ENCODE measurements at places on chromosomes 1 and 21.

- DNase-seq = no peak
Measured at GRCh38 chr1:215777370-215777925, 210.3 kb downstream of the KCTD3 start.

DNA sequence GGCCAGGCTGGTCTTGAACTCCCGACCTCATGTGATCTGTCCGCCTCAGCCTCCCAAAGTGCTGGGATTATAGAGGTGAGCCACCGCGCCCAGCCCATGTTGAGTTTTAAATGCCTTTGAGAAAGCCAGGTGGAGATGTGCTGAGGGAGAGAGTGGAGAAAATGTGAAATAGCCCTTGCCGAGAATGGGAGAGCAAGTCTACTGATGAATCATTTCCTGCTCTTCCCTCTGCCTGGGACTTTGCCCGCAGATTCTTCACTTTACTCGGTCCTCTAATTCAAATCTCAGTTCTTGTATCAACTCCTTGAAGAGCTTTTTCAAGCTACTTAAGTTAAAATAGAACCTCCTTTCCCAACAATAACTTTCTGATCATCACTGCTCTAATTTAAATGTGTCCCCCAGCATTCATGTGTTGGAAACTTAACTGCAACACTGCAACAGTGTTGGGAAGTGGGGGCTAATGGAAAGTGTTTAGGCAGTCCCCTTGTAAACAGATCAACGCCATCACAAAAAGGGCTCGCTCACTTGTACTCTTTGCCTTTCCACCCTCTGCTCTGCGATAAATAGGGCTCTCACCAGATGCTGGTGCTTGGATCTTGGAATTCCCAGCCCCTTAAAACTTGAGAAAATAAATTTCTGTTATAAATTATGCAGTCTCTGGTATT is 27.8 kb downstream of the OSBPL9 start:
- no peak for DNase-seq

GRCh38 chr1:167669209-167670124 is 39.4 kb downstream of the RCSD1 start:
- DNase-seq = no peak

GRCh38 chr1:23383577-23384311 is 14.1 kb upstream of the ZNF436 start:
- DNase-seq = no peak

- DNase-seq = no peak
Measured at GRCh38 chr1:46364612-46365011, 24.0 kb downstream of the NSUN4 start.

- DNase-seq = no peak
Measured at GRCh38 chr1:200367841-200368534, 41.8 kb downstream of the ZNF281 start.

- no peak for DNase-seq
Measured at GRCh38 chr1:198811449-198811848, 172.6 kb downstream of the PTPRC start.

GRCh38 chr1:228341814-228342626 is 64.6 kb downstream of the TRIM11 start:
- DNase-seq = no peak

GRCh38 chr1:42420121-42420520 is 35.7 kb downstream of the ZMYND12 start:
- no peak for DNase-seq

DNA sequence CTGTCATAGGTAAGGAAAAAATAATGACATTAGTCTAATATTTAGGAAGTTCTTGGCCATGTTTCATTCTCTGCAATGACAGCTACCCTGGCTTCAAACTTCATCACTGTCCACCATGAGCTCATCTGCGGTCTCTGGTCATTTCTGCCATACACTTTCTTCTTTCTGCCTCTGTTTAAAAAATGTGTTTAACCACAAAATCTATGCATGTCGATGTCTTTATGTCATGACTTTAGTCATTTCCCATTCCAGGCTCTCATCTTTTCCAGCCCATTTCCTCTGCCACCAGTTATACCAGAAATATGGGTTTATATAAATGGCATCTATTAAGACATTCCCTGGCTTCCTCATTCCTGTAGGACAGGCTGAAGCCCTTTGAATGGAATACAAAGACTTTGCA is 68.5 kb upstream of the DUSP10 start:
- DNase-seq = no peak

GRCh38 chr21:41750532-41751151 is 16.2 kb downstream of the RIPK4 start:
- no peak for DNase-seq

GRCh38 chr1:8847990-8848389 is 30.5 kb downstream of the ENO1 start:
- DNase-seq = no peak

DNA sequence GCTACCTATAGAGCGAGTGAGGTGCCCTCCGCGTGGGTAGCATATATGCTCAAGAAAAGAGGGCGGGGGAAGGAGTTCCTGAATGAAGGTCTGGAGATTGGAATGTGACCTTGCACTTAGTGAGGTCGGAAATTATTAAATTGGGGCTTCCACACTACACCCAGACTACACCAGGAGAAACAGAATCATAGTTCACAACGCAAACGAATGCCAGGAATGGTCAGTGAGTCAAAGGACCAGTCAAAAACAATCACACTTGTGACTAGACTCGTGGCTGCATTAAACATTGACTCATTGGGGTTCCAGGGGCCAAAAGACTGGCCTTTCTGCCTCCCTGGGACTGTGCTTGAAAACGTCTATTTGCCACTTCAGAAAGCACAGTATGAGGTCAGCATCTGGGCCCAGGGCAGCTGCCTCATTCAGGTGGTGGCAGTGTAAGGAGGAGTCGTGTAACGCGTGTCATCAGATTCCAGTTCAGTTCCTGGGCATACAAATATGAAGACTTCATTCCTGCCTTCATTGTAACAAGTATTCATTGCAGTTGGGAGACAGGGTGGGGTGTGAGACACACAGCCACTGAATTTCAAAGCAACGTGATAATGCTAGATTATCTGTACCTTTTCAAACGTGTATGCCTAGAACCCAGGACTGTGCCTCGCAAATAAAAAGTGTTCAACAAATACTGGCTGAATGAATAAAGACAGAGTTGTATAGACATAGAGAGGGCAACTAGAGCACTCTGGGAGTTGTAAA is at the start of gene YOD1:
Gene YOD1 (minus strand): TSS at position 18 of the 753 bp plus-strand sequence. CDS start 178 bp downstream, outside the sequence.
- no peak for DNase-seq

- no peak for DNase-seq
Measured at GRCh38 chr1:237756304-237756967, 134.3 kb downstream of the ZP4 start.

DNA sequence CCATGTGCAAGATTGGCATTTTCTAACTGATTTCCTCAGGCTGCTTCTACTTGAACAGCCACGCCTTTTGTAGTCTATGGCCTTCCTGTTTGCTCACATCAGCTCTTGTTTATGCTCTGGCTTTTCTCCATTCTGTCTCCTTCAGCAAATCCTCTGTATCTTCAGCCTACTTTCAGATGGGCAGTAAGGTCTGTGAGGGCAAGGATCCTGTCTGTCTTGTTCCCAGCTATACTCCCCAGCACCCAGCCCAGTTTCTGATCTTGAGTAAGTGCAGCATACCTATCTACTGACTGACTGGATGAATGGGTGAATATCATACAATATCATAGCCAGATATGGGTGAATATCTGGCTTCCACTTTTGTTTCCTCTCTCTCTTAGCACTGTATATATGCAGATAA is 438.1 kb downstream of the LMO4 start:
- no peak for DNase-seq

GRCh38 chr1:204409836-204410687 is 1.6 kb downstream of the PPP1R15B start:
- DNase-seq = no peak

GRCh38 chr1:7503691-7504437 is 267.2 kb upstream of the VAMP3 start:
- DNase-seq = no peak

GRCh38 chr1:210709701-210710100 is 381.0 kb downstream of the HHAT start:
- DNase-seq = no peak

DNA sequence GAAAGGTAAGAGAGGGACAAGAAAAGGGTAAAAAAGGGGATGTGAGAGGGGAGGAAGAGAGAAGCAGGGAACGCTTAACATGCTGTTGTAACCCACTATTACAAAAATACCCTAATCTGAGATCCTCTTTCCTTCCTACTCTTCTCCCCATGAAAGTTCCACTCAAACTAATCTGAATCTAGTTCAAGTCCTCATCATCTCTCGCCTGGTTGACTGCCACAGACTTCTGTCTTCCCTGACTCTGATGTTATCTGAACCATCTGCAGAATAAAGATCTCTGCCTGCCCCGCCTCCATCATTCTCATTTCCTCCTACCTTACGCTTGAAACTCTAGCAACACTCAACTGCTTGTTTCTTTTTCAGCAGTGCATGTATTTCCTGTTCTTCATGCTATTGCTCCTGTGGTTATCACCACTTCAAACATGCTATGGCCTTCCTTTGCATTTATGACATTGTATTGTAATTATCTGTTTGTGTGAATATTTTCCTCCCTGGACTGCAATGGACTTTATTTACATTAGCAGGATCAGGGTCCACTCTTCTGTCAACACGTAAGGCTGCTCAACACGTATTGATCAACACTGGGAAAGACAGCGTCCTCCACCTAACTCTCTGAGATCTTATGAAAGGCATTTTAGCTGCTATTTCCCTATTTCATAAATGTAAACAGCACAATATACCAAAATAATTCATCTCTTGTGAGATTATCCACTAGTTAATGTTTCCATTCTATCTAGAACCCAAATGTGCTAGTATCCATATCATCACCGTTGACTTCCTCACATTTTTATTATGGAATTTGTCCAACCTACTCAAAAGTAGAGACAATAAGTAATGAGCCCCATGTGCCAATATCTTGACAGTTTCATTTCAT is 215.5 kb upstream of the USP25 start:
- peak; percentile 66 for DNase-seq

DNA sequence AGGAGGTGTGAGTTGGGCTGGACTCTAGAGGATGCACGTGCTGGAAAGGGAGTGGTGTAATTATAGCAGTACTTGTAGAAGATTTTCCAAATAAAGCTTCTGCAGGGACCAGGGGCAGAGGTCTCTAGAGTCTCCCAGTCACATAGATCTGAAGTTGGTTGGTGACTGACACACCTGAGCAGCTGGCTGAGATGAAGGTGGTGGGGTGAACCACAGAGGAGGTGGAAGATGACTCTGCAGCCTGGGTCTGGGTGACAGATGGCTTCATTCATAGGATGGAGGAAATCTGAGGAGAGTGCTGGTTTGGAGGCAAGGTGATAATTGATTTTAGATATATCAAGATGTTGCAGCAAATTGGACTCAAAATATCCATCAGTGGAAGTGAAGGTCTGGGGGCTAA is 178.9 kb upstream of the IVNS1ABP start:
- peak; percentile 16 for DNase-seq

GRCh38 chr21:29943885-29944284 is 4.1 kb upstream of the GRIK1 start:
- DNase-seq = no peak

- DNase-seq = no peak
Measured at GRCh38 chr1:56413671-56414199, 165.6 kb downstream of the PLPP3 start.

GRCh38 chr1:97920276-97920831 is 480 bp downstream of the DPYD start:
- no peak for DNase-seq

GRCh38 chr1:223631473-223631872 is 34.0 kb downstream of the CAPN8 start:
- DNase-seq = no peak

GRCh38 chr1:79079770-79080169 is 73.2 kb upstream of the ADGRL4 start:
- no peak for DNase-seq

- DNase-seq = peak; percentile 63
Measured at GRCh38 chr1:2786329-2787162, 14.9 kb downstream of the TTC34 start.

DNA sequence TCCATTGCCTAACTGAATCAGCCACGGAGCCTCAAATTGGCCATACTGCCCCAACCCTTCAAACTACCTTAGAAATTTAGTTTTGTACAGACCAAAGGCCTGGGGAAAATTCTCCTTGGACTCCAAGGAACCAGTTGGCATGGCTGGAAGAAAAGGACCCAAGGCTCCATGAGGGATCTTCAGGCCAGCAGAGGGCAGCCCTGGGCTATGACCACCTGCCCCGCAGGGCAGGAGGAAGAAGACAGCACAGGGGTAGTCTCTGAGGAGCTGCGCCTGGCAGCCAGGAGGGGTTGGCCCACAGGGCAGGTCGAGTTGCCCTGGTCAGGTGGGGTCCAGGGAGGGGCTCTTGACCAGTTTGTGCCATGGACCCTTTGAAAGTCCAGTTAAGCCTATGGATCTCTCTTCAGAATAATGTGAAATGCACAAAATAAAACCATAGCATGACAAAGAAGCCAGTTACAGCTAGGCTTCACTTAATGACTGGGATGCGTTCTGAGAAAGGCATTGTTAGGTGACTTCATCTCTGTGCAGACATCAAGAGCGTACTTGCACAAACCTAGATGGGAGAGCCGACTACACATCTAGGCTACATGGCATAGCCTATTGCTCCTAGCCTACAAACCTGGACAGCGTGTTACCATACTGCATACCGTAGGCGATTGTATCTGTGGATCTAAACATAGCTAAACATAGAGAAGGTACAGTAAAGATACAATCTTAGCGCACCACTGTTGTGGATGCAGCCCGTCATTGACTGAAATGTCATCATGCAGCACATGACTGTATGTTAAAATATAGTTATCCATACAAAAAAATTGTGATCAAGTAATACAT is 26.1 kb downstream of the CACNA1S start:
- no peak for DNase-seq

GRCh38 chr1:240854367-240854766 is 242.4 kb upstream of the GREM2 start:
- no peak for DNase-seq

GRCh38 chr1:206770531-206771337 is at the start of gene IL19:
Gene IL19, plus strand, starts transcription at chr1:206770773. Its CDS starts 65,890 bp downstream, at chr1:206836663.
- DNase-seq = no peak

GRCh38 chr1:232904566-232904965 is 45.8 kb upstream of the NTPCR start:
- peak; percentile 88 for DNase-seq

DNA sequence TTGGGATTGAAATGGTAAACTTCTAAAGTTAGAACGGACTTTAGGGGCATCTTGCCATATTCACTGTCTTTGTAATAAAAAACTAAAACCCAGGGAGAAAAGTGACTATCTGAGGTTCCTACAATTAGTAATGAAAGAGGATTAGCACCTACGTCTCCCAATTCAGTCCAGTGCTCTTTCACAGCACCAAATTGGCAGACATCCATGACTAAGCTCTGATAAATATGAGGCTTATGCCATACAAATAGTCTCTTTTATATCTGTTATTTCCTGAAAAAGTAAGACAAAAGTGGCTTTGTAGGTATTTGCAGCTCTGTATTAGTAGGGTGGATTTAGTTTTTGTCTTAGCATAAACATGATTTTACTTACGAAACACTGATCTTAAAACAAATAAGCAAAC is 315.0 kb upstream of the NRIP1 start:
- DNase-seq = no peak

- no peak for DNase-seq
Measured at GRCh38 chr1:212060632-212061472, 25.3 kb downstream of the DTL start.

- no peak for DNase-seq
Measured at GRCh38 chr1:45407629-45408287, 67.5 kb upstream of the MUTYH start.

- no peak for DNase-seq
Measured at GRCh38 chr1:23779826-23780371, 1.7 kb downstream of the PITHD1 start.

- no peak for DNase-seq
Measured at GRCh38 chr1:56435434-56436262, 143.7 kb downstream of the PLPP3 start.

GRCh38 chr1:109312978-109313775 is 6.4 kb upstream of the MYBPHL start:
- DNase-seq = no peak

GRCh38 chr1:226589008-226589733 is 40.6 kb downstream of the STUM start:
- no peak for DNase-seq
